Cerebellum (tissue), 4 donors: ENCODE measurements at places on chromosomes 4 and X.

- DNase-seq: no peak
These were observed 248.0 kb upstream of the KCNIP4 start for GRCh38 chr4:22196551-22196950.

GRCh38 chr4:156764145-156764544 is 207.5 kb downstream of the PDGFC start:
- DNase-seq: no peak

DNA sequence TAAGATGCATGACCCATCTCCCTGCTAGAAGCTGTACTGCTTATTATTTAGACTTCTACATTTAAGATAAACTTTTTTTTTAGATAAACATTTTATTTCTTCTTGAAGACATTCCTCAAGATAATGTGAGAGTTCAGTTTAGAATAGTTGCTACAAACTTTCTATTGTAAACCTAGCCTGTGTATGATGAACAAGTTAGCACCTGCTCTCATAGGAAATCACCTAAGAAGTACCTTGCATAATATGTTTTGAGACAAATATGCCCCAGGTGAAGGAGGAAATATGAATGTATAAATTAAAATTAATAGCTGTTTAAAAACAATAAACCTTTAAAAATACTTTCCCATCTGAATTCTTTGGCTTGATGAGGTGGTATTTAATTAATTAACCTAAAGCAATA is 35.6 kb downstream of the RASGEF1B start:
- DNase-seq: no peak

DNA sequence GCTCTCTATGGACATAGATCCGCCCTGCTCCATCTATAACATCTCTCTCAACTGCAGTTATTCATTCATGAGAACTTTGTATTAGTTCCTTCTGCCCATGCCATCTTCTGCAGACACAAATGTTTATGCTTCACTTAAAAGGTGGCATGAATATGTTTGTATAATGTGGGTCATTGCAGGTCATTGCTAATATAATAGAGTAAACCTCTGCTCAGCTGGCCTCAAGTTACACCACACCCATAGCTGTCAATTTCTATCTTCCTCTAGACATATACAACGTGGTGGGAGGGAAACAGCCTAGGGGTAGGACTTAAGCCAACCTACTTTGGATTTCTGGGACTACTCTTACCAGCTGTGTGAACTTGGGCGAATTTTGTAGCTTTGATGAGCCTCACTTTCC is 129.8 kb downstream of the ATXN3L start:
- no peak for DNase-seq

- DNase-seq: no peak
These were observed 49.4 kb downstream of the RPS6KA3 start for GRCh38 chrX:20217271-20217670.

DNA sequence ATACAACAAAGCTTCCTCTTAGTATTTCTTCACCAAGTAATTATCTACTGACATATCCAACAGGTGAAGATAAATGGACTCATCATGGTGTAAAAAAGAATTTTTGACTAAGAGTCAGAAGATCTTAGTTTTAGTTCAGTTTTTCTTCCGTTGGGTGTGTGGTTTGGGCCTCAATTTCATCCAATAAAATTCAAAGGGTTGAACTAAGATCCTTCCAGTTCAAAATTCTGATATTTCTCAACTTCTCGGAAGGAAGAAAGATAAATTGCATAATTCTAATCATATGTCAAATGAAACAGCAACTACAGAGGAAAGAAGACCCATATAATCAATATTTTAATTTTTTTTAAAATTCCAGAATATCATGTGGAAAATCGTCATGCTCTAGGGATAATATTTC is 192.7 kb downstream of the SPRY1 start:
- no peak for DNase-seq

GRCh38 chrX:153767674-153768055 is 3.6 kb downstream of the PLXNB3 start:
- DNase-seq: no peak

DNA sequence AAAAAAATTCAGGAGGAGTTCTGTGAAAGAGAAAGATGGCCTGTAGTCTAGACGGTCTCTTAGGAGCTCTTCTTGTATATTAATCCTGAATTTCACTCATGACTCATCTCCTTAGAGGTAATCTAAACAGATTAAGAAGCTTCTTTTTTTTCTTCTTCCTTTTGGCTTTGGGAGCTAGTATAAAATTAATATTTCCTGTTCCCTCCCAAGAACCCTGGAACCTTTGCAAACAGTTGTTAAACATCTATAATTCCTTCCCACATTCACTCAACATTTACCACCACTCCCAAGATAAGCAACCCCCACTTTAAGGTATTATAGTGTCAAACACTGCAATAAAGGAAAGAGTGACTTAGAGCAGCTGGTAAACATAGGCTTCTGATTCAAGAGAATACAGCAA is 146.4 kb upstream of the EDNRA start:
- DNase-seq: no peak

GRCh38 chrX:13473442-13474163 is 95.8 kb upstream of the EGFL6 start:
- no peak for DNase-seq

GRCh38 chrX:86263526-86263925 is 115.3 kb downstream of the DACH2 start:
- DNase-seq: no peak

DNA sequence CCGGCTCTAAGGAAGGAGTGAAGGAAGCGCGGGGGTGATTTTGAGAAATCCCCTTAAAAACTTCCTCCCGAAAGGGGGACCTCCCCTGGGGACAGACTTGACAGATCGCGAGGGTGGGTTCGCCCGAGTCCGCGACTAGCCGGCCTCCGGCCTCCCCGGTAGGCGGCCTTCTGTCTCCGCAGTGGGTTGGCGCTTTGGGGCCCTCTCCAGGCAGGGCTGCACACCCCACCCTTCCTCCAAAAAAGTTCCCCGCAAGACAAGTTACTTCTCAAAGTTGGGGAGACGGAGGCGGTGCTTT is 24.8 kb downstream of the HOPX start:
- no peak for DNase-seq

DNA sequence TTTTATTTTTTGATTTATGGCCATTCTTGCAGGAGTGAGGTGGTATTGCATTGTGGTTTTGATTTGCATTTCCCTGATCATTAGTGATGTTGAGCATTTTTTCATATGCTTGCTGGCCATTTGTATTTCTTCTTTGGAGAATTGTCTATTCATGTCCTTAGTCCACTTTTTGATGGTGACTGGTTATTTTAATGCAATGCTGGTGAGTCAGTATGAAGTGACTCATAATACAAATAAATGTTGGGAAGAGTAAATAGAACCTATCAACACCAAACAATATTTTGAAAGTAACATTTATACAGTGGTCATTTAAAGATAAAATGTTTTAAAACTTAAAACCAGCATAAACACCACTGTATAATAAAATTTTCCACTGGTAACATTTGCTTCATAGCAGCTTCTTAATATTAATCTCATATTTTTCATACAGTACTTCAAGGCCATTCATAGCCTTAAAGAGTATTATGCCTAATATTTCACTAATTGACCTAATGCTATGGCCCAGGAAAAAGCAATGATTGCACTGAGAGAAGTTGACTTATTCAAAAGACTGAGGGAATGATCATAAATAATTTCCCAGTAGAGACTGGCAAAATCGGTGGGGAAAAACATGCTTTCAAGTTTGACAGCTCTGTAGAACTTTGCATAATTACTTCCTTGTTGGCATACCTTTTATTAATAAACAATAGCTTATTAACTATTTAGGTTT is 33.9 kb downstream of the CASK start:
- no peak for DNase-seq

GRCh38 chr4:148076964-148077363 is 345.1 kb downstream of the ARHGAP10 start:
- DNase-seq: no peak

- no peak for DNase-seq
These were observed 237.6 kb downstream of the FSTL5 start for GRCh38 chr4:161926033-161926828.

DNA sequence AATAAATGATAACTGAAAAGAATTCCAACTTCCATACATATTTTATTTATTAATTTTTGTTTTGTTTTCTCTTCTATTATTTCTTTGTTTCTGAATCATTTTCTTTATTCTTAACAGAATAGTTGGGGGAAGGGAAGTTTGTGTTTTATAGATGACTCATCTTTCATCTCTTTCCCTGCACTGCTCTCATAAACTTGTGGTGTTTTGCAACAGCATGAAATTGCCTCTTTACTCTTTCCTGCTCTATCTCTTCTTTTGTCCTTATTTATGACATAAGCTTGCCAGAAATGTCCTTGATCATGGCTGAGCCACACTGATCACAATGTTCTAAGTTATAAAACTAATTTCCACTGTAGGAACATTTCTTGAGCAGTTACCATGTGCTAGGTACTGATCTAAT is 22.3 kb downstream of the QRFPR start:
- DNase-seq: no peak

GRCh38 chrX:14051416-14051815 is 21.7 kb upstream of the GEMIN8 start:
- no peak for DNase-seq

- DNase-seq: no peak
These were observed 384.5 kb downstream of the RPA4 start for GRCh38 chrX:97268182-97268680.

- no peak for DNase-seq
These were observed 133.2 kb upstream of the ADAMTS3 start for GRCh38 chr4:72701987-72702819.

DNA sequence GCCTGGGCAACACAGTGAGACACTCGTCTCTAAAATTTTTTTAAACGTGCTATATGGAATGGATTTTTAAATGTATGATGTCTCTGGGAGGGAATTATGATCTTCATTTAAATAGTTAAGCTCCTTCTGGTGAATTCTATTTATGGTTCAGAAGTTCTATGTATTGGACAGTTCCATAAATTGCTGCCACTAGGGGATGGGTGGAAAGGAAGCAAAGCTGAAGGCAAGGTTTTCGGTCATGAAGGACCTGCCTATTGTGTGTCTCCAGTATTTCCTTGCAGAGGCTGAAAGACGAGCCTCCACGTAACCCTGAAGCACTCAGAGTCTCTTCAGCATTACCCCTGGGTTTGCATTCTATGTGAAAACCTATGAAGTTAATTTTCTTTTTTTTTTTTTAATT is 451.5 kb upstream of the FAT1 start:
- no peak for DNase-seq

- DNase-seq: no peak
These were observed 1.1 kb downstream of the TAFAZZIN start for GRCh38 chrX:154412468-154412867.

GRCh38 chr4:127210893-127211649 is 421.7 kb upstream of the INTU start:
- no peak for DNase-seq

- DNase-seq: no peak
These were observed 189.6 kb upstream of the LNX1 start for GRCh38 chr4:53780736-53781400.

GRCh38 chr4:48449151-48449550 is 34.0 kb upstream of the SLC10A4 start:
- no peak for DNase-seq

DNA sequence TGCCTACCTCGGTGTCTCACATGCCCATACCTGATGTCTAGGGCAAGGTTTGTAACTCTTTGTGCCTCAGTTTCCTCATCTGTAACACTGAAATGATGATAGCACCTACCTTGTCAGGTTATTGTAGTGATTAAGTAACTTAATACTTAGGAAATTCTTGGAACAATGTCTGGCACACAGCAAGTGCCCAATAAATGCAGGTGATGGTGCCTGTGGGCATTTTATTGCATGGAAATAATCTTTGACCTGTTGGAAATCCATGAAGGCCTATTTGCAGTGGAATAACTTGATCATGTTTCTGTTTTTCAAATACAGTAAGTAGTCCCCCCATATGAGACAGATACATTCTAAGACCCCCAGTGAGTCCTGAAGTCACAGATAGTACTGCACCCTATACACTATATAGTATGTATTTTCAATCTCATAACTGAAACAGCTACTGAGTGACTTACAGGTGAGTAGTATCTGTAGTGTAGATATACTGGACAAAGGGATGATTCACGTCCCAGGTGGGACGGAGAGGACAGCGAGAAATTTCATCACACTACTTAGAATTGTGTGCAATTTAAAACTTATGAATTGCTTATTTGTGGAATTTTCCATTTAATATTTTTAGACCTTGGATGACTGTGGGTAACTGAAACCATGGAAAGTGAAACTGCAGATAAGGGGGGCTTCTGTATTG is 42.1 kb downstream of the AFF1 start:
- DNase-seq: no peak

GRCh38 chr4:73576381-73576780 is 43.9 kb downstream of the RASSF6 start:
- no peak for DNase-seq

GRCh38 chr4:81472281-81473182 is 825 bp upstream of the RASGEF1B start:
- peak; percentile 10 for DNase-seq

DNA sequence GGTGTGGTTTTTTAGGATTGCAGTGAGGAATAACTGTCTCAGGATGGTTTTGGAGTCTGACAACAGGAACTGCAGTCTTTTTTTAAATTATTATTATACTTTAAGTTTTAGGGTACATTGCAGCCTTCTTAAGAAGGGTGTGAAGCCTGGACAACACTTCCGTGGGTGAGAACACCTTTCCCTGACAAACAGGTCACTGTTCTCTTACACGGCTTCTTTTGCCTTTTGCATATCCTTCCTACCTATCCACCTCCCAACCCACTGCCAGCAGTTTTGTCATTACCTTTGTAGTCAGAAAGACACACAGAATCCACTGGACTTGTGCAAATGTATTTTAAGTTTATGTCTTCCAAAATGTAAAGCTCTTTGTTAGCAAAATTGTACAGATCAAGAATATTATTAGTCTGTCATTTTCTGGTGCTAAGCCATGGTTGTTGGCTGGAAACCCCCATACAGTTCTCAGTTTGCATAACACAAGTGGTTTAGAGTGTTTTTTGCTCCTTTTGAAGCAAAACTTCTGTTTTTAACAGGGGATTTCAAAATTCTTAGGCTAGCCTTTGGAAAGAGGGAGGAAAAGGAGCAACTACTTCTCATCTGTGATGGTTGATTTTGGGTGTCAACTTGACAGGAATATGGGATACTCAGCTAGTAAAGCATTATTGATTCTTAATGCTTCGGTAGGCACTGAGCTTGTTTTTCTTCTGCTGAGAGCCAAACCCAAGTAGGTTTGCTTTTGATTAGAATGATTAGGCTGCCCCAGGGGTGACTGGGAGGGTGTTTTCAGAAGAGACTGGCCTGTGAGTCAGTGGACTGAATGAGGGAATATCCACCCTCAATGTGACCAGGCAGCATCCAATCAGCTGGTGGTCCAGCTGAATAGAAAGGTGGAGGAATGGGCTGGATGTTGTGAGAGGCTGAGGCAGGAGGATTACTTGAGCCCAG is 29.4 kb upstream of the KLHL2 start:
- no peak for DNase-seq

- DNase-seq: no peak
These were observed 41.6 kb downstream of the EVC start for GRCh38 chr4:5752376-5753184.

- no peak for DNase-seq
These were observed 57.7 kb downstream of the KLHL13 start for GRCh38 chrX:118058924-118059323.

GRCh38 chrX:116436358-116436816 is at the start of gene SLC6A14:
Gene SLC6A14, plus strand, starts transcription at chrX:116436606. Its CDS starts 104 bp downstream, at chrX:116436710.
- no peak for DNase-seq
